ENCODE measurements at places on chromosomes 5 and 9.

GRCh38 chr5:102511666-102512065 lies 12.9 kb upstream of the SLCO6A1 start:
- peak; percentile 19 for DNase-seq

- no peak for DNase-seq
Observed at GRCh38 chr9:132487351-132487791, 77.4 kb downstream of the CFAP77 start.

DNA sequence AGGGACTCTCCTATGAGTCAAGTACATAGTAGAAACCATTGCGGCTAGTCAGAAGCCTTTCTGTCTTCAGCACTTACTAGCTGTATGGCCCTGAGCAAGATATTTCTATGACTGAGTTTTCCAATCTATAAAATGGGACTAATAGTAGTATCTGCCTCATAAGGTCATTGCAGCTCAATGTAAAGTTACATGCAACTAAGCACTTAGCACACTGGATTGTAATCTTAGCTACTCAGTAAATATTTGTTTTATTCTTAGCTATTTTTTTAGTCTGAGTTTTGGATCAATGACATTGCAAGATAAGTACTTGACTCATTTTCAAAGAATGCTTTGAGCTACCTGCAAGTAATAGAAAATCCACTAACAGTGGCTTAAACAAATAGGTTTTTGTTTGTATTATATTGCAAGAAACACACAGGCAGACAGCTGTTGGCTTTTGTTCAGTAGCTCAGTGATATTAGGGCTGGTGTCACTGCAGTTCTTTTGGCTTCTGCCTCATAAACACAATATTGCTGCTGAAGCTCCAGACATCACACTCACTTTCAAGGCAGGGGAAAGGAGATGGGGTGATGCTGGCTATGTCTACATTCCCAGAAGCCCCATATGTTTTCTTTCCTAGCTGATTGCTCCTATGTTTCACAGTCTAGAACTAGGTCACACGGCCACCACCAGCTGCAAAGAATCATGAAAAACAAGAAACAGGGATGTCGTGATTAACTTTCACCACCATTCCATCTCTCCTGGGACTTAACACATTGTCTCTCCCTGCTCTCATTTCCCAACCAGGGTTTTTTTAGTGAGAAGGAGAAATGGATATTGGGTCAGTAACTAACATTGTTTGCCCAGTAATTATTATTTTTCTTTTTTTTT lies 26.9 kb upstream of the FAT2 start:
- no peak for DNase-seq

GRCh38 chr5:178230879-178231538 lies 1.6 kb downstream of the PHYKPL start:
- DNase-seq = no peak

DNA sequence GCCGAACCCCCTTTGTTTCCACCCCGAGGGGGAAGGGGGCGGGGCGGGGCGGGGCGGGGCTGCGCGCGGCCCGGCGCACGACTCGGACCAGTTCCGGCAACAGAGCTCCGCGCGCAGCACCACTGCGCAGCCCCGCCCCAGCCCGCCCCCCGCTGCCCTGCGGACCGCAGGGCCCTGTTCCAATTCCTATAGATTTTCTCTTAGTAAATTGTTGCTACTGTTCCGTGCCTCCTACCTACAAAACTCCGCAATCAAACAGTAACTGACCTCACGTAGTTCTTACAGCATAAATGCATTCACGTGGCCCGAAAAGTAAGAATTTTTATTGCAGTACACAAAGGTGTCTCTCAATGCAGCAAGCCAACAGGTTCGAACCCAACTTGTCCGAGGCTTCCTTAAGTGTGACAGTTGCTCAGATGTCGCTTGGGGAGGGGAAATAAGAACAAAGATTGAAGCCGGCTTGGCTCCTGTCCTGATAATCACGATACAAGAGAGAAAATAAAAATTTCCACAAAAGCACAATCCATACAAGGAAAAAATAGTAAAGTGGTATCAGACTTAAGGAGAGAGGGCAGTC lies 1.2 kb upstream of the RNF38 start:
- DNase-seq = no peak

DNA sequence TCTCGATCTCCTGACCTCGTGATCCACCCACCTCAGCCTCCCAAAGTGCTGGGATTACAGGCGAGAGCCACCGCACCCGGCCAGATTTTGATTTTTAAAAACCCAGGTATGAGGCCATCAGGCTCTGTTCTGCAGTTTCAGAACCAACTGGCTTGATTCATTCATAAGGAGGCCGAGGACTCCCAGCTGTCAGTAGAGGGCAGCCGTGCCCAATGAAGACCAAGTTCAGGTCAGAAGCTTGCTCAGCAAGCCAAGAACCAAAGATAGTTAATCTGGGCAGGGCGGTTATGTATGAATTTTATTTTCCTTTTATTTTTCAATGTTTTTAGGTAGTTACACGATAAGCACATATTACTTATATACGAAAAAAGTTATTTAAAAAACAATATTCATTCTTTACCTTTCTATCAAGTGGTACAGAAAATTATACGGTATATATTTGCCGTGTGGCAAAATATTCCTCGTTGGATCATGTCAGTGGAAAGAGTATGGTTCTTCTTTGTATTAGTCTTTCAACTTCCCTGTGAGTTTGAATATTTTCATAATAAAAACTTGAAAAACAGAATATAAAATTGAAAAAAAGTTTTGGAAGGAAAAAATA lies 18.0 kb downstream of the MGAT1 start:
- peak; percentile 26 for DNase-seq

DNA sequence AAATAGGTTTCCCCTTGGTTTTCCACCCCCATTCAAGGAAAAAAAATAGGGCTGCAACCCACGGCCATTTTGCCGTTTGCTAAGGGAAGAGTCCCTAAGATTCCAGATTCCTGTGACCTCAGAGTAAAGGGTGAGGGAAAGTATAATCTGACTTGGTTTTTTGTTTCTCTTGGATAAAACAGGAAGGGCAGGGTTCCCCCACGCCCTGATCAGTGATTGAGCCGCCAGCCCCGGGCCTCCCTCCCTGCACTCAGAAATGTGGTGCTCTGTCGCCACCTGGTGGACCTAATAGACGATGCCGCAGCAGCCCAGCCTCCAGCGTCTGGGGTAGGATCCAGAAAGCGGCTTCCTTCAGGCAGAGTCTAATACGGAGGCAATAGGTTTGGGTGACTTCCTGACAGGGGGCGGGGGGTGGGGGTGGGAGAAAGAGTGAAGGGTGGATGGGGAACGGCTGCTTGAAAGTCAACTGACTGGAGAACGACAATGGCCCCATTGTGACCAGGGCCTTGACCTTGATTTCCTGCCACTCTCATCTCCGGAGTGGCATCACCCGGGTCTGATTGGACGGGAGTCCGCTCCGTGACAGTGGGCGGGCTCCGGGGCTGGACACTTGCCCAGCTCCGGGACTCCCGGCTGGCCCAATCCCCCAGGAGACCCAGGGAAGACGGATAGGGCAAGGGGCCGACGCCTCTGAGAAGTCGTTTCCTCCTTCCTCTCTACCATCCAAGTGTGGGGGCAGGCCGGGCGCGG lies 17.8 kb upstream of the CYSTM1 start:
- peak; percentile 65 for DNase-seq

- no peak for DNase-seq
Observed at GRCh38 chr9:129073404-129073803, 7.5 kb upstream of the DOLPP1 start.

DNA sequence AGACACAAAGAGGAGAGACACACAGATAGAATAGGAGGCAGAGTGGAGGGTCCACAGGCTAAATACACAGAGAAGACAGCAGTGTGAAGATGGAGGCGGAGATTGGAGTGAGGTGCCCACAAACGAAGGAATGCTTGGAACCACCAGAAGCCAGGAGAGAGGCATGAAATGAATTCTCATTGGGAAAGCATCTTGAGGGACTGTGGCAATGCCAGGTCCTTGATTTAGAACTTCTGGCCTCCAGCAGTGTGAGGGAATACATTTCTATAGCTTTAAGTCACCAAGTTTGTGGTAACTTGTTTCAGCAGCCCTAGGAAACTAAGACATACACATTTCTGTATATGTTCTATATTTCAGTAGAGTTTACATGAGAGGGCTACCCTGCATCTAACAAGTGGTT lies 396.6 kb upstream of the ZNF608 start:
- no peak for DNase-seq

DNA sequence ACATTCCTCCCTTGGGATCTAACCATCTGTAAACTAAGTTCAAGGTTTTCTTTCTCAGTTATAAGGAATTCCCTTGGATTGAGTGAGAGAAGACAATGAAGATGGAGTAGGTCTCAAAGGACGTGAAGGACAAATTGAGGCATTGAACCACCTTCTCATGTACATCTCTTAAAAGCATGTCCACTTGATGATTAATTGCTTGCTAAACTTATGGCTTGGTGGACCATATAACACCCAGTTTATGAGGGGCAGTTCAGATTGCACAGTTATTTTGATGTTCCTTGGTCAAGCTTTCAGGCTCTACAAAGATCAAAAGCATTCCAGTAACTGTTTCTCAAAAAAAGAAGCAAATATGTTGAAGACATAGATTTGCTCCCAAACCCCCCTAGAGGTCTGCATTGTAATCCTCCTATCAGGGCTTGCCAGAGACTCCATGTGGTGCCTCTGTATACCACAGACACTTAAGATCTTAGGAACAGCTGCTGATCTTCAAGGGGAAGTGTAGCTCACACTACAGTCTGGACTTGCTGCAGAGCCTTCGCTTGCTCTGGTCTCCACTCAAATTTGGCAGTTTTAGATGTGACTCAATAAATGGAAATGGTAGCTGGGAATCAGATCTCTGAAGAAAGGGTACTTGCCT lies 56.9 kb upstream of the ALDH1A1 start:
- no peak for DNase-seq

DNA sequence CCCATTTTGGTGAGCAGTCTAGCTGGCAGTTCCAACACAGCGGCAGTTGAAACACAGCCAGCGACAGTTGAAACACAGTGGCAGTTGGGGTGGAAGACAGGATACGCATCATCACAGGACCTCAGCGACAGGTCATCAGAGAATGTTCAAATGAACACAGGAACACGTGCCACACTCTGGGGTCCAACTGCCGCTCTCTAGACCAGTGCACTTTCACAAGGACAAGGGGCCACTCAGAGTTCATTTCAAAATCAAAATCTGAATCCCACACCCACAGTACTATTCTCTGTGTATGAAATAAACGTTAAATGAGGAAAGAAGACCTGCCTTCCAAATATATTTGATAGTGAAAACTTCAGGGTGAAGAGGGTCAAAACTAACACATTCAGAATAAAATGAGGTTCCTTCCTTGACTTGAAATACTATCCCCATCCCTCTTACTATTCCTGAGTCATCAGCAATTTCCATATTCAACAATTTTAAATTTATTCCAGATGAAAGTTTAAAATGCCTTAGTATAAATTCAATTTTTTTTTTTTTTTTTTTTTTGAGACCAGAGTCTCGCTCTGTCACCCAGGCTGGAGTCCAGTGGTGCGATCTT lies 53.0 kb upstream of the SIMC1 start:
- DNase-seq = peak; percentile 79

GRCh38 chr9:105670315-105670714 lies 8.1 kb downstream of the TAL2 start:
- DNase-seq = no peak

- DNase-seq = no peak
Observed at GRCh38 chr5:179312557-179313235, 32.6 kb downstream of the ADAMTS2 start.

GRCh38 chr5:80076131-80077050 lies 41.2 kb downstream of the THBS4 start:
- no peak for DNase-seq

- no peak for DNase-seq
Observed at GRCh38 chr9:132160802-132161742, 786 bp upstream of the NTNG2 start.

DNA sequence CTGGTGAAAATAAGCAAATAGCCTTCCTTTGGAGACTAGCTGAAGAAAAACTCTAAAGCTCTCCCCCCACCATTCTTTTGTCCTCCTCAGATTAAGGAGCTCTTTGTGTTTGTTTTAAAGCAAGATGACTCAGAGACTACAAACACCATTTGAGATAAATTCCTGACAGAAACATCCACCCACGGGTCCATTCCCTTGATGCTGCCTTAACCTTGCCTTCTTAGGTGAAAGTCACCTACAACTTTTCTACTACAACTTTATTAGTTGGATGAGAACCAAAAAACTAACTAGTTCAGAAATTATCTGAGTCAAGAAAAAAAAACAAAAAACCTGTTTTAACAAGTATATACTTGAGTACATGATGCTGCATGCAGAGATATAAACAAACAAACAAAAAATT lies 831.1 kb downstream of the NR2F1-AS1 start:
- DNase-seq = no peak

- no peak for DNase-seq
Observed at GRCh38 chr9:72193478-72193881, 44.2 kb downstream of the GDA start.

DNA sequence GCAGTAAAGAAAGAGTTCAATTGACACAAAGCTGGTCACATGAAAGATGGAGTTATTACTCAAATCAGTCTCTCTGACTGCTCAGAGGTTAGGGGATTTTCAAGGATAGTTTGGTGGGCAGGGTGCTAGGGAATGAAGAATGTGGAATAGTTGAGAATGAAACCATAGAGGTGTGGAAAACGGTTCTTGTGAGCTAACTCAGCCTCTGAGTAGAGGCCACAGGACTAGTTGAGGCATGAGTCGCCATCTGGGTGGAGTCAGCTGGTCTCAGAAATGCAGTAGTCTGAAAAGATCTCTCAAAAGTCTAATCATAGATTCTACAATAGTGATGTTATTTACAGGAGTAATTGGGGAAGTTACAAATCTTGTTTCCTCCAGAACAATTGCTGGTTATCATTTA lies 178.9 kb upstream of the SPEF2 start:
- DNase-seq = no peak

GRCh38 chr5:170743876-170744212 lies 39.7 kb upstream of the GABRP start:
- DNase-seq = no peak

GRCh38 chr9:89464300-89464901 lies 33.5 kb downstream of the SEMA4D start:
- no peak for DNase-seq

GRCh38 chr5:31741496-31741895 lies 102.6 kb downstream of the PDZD2 start:
- no peak for DNase-seq

DNA sequence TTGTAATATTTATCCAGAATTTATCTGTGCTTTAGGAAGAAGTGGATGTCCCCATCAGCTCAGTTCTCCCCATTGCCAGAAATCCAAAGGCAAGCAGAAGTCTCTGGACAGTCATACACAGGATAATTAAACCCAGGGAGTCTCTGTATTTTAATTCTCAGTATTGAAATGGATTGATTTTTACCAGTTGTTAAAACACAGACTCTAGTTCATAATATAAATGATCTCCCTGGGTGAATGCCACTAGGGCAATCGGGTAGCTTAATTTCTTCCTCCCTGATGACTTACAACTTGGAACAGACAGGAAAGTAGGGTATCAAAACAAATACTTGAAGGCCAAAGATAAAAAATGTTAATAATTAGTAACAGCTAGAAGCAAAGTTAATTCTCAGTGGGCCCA lies 66.5 kb upstream of the DAP start:
- no peak for DNase-seq

- no peak for DNase-seq
Observed at GRCh38 chr9:134722120-134722701, 80.6 kb downstream of the COL5A1 start.

DNA sequence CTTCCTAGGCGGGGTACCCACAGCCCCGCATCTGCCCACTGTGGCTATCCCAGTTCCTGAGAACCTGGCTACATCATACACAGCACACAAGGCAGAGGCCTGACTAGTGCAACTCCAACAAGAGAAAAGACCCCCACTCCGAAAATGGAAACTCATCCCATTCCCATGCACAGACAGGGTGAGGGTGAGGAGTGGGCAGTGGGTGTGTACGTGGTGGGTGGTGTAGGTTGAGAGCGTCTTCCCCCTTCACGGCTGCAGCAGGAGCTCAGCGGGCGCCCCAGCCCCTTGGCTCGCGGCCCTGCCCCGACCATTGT lies 501 bp upstream of the MAP1B start:
- no peak for DNase-seq

Measured in NCI-H1694 (cell line).